ENCODE measurements at places on chromosomes 16 and 17.
A peak's percentile ranks its signal among the peaks of the same experiment; 100 is the strongest.

GRCh38 chr16:74738113-74738541 lies 36.5 kb downstream of the FA2H start:
- no peak for DNase-seq

DNA sequence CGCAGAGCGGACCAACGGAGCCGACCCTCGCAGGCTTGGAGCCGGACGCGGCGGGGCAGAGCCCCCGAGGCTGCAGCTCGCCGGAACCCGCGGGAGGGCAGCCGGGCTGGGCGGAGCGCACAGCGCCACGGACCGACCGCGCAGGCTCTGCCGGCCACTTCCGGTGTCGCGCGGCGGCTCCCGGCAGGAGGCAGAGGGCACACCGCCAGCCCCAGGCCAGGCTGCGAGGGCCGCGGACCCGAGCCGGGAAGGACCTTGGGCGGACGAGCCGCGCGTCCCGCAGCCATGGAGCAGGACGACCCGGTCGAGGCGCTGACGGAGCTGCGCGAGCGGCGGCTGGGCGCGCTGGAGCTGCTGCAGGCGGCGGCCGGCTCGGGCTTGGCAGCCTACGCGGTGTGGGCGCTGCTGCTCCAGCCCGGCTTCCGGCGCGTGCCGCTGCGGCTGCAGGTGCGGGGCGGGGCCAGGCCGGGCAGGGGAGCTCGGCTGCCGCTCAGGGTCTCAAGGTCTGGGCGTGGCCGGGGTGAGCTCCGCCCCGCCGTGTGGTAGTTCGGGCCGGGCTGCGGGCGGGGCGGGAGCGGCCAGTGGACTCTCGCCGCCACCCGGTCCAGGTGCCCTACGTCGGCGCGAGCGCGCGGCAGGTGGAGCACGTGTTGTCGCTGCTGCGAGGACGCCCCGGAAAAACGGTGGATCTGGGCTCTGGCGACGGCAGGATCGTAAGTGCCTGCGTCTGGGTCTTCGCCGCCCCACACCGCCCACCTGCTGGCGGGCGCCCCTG lies at the start of gene ANTKMT:
TSS of gene ANTKMT (plus strand) at position 157 of the 775 bp plus-strand sequence. CDS start at position 286, 129 bp downstream.
- DNase-seq, result peak; percentile 57

- no peak for DNase-seq
Measured at GRCh38 chr17:30334421-30334820, 564 bp upstream of the TMIGD1 start.

- DNase-seq, result no peak
Measured at GRCh38 chr17:37107406-37108083, 158.8 kb downstream of the AATF start.

GRCh38 chr17:82815790-82816305 lies 24.0 kb downstream of the ZNF750 start:
- DNase-seq, result no peak

- DNase-seq, result no peak
Measured at GRCh38 chr17:40828454-40829044, 6.1 kb upstream of the KRT10 start.

GRCh38 chr16:56652600-56652999 lies 914 bp downstream of the MT1B start:
- DNase-seq, result no peak

GRCh38 chr17:82808921-82809905 lies 30.6 kb downstream of the ZNF750 start:
- no peak for DNase-seq

DNA sequence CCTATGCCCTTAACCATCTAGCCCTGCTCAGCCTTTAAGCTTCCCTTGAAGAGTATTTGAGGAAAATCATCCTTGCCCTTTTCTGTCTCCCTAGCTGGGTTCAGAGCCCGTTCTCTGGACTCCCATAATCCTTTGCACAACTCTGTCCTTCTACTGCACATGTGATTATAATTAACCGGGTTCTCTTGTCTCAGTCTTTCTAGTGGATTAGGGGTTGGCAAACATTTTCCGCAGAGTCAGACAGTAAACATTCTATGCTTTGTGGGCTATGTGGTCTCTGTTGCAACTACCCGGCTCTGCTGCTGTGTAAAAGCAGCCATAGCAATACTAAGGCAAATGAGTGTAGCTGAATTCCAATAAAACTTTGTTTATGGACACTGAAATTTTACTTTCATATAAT lies 80.0 kb downstream of the CDRT15 start:
- no peak for DNase-seq

DNA sequence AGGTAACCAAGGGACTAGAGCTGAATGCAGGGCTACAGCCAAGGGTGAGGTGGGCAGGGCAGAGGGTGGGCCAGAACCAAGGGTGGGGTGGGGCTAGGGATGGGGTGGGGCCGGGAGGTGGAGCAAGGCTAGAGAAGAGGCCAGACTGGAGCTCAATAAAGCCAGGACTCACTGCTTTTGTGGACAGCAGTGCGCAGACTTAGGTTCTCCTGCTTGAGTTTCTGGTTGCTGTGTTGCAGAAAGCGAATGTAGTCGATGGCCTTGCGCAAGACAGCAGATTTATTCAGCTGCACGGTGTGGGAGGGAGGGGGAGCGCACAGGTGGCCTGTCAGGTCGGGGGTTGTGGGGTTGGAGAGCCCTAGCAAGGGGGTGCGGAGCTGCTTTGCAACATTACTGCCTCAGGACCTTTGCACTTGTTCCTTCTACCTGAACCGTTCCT lies 18.7 kb downstream of the SREBF1 start:
- DNase-seq, result no peak

DNA sequence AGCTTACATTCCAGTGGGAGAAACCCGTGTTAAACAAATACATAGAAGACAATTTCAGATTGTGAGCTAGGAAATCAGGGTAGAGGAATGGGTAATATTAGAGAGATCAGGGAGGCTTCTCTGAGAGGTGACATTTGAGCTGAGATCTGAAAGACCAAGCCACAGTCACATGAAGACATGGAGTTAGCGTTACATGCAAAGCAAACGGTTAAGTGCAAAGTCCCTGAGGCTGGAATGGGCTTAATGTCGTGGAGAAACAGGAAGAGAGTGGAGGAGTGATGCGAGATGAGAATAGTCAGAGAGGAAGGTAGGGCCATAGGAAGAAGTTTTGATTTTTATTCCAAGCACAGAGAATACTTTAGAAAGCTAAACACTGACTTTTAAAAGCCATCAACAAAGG lies 246.1 kb downstream of the IRX3 start:
- DNase-seq, result no peak

- no peak for DNase-seq
Measured at GRCh38 chr17:13698832-13699231, 97.1 kb upstream of the HS3ST3A1 start.

GRCh38 chr17:83080858-83081683 lies 1.7 kb downstream of the METRNL start:
- DNase-seq, result no peak

DNA sequence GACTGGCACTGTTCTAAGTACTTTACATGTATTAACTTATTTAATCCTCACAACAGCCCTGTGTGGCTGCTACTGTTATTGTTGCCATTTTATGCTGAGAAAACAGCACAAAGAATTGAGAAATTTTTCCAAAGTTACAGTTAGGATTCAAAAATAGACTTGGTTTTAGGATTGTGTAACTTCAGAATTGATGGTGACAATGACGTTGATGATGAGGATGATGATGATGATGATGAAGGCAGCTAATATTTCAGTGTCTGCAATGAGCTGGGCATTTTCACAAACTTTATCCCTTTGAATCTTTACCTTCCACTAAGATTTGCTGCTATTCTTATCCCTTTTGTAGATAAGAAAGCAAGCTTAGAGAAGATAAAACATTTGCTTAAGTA lies 22.1 kb downstream of the PRKCB start:
- DNase-seq, result no peak

GRCh38 chr17:48729335-48730239 lies 1.0 kb upstream of the HOXB13 start:
- DNase-seq, result no peak

GRCh38 chr17:50275279-50275678 lies 1.0 kb downstream of the TMEM92 start:
- DNase-seq, result no peak

GRCh38 chr17:63455417-63455816 lies 9.3 kb upstream of the CYB561 start:
- no peak for DNase-seq

DNA sequence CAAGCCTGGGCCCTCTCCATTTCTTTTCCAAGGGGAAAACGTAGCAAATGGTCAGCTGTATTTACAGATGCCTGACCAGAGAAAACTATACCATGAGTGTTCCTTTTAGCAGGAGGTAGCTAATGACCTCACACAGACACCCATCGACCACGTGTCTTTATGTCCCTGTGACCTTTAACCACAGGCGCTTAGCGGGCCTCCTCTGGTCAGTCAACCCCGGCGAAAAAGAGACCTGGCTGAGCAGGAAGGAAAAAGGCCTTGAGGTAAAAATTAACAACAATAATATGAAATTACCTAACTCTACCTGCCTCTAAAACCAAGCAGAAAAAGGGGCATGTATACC lies 9.1 kb downstream of the NUDT16L1 start:
- no peak for DNase-seq

DNA sequence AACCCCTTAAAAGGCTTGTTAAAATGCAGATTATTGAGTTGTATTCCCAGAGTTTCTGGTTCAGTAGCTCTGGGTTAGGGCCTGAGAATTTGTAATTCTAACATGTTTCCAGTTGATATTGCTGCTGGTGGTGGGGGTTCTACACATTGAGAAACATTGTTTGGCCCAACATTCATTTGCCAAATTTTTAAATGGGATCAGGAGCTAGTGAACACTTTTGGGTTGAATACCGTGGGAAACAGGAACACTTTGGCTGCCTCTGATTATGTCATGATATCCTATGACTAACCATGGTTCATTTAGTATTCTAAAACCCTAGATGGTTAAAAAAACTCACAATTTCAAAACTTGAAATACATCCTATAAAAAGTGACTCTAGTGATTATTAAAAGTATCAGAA lies 89.3 kb downstream of the RPGRIP1L start:
- DNase-seq, result no peak

- DNase-seq, result no peak
Measured at GRCh38 chr17:20961586-20961985, 81.2 kb downstream of the USP22 start.

GRCh38 chr17:21382560-21383495 lies 6.7 kb downstream of the KCNJ12 start:
- no peak for DNase-seq

- DNase-seq, result peak; percentile 29
Measured at GRCh38 chr17:42221886-42222745, 27.8 kb upstream of the GHDC start.

DNA sequence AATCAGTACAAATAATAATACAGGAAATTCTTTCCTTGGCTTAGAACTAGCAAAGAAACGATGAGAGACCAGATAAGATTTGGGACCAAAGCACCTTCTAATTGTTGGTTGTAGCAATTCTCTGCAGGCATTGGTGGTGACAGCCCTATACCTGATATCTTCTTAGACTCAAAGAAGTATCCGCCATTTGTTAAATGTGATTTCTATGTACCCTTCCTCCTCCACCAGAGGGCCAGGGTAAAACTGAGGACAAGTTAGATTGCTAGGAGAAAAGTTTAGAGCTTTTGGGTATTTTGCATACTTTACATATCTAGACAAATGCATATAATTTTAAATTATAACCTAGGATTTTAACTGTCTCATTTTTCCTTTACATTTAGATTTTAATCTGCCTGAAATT lies 304.3 kb downstream of the HS3ST4 start:
- DNase-seq, result no peak

- no peak for DNase-seq
Measured at GRCh38 chr16:60741810-60742209, 1294.4 kb downstream of the CDH8 start.

DNA sequence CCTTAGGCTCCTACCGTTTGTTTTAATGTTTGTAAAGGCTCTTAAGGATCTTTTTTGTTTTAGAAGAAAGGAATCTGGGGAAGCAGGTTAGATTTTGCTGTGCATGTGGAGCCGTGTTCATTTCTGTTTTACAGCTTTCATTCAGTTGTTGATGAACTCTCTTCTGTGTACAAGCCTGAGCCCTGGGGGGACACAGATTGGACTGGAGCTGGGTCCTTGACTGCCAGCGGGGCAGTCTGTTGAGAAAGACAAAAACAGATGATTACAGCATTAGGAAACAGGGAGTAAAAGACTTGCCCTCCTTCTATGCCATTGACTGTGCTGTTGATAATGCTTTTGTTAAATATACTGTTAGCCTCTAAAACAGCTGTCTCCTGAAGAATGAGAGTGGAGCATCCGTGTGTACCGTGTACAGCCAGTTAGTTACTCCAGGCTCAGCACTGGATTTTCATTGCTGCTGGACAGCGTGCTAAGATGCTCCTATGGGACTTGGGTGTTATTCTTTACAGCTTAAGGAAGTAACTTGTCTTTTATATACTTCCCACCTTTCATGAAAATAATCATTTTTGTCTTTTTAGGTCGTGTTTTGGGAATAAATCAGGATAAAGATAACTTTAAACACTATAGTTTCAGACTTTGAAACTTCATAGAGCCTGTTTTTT lies 3.2 kb downstream of the MAP1LC3B start:
- DNase-seq, result no peak

DNA sequence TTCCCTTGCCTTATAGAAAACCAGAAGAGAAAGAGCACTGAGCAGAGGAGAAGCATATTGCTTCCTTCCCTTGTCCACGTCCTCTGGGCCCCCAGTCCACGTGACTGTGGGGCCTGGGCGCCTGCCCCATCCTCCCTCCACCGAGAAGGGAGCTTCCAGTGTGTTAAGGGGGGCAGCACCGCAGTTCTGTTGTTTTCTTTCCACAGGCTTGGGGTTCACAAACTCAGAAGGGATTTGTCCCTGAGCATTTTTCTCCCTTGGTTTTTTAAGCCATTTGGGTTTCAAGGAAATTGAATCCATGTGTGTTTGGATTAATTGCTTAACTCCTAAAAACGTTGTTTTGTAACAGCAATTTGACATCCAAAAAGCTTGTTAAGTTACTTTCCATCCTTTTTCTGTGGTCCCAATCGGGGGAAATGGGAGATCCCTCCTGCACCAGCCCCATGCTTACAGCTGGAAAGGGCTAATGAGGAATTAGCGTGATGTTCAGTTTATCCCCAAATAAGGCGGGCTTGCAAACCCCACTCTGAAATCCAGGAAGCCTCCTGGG lies 347.5 kb upstream of the TNRC6C start:
- no peak for DNase-seq

- DNase-seq, result no peak
Measured at GRCh38 chr16:55501549-55502322, 7.1 kb upstream of the LPCAT2 start.

DNA sequence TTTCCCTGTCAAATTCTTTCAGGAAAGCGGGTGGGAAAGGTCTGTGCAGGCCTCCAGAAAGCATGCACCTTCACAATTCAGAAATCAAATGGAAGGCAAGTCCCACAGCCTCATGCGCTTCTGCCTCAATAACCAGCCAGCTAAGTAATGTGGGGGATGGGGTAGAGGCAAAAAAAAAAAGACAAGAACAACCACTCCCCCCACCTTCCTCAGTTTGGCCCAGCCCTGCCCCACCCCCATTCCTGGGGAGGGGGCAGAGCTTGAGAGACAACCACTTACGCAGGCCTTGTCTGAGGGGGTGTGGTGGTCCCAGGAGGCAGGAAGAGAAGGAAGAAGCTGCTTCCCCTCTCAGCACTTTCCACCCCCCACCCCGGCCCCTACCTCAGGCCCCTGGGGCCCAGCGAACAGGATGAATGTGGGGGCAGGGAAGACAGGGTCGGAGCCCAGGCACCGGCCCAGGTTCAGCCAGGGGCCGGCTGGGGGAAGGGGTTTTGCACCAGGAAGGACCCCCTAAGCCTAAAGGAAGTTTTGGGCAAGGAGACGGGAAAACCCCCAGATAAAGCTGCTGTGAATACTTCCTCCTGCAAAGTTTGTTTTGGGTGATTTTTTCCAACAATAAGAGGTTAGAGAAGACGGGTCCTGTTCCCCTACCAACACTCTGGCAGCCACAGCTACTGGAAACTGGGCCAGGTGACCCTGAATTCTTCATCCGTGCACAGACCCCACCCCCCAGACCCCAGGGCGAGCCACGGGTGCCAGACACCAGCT lies 1.2 kb downstream of the JUP start:
- DNase-seq, result no peak

- DNase-seq, result no peak
Measured at GRCh38 chr16:67117716-67118115, 8.0 kb downstream of the PHAF1 start.

Data from activated CD4-positive, CD25-positive, alpha-beta regulatory T cell (primary cell).